NCI-H460 (cell line): ENCODE measurements at places on chromosomes 16 and 17. TPM values are rescaled to one million over a fixed set of nuclear protein-coding genes. Genes with fewer than 3 reads are reported as not detected.
A peak's percentile ranks its signal among the peaks of the same experiment; 100 is the strongest.

RBFOX1 gene
- not detected in 2 replicates for total RNA-seq

LUC7L3 gene
- 41.6 and 62.2 TPM in 2 replicates for total RNA-seq

NPIPB6 gene
- 0.10 and 0.58 TPM in 2 replicates for total RNA-seq

MYH8 gene
- not detected in 2 replicates for total RNA-seq

SMTNL2 gene
- total RNA-seq, result 0.12 and 0.17 TPM in 2 replicates

ACBD4 gene
- total RNA-seq, result 12.0 and 12.3 TPM in 2 replicates

UTS2R gene
- total RNA-seq, result not detected in 2 replicates

LITAFD gene
- 0.10 TPM in 1 of 2 replicates, not detected in the other for total RNA-seq

MYLK3 gene
- total RNA-seq, result 0.10 and 0.40 TPM in 2 replicates

TAT gene
- total RNA-seq, result 0.02 TPM in 1 of 2 replicates, not detected in the other

HP gene
- not detected in 2 replicates for total RNA-seq

DNA sequence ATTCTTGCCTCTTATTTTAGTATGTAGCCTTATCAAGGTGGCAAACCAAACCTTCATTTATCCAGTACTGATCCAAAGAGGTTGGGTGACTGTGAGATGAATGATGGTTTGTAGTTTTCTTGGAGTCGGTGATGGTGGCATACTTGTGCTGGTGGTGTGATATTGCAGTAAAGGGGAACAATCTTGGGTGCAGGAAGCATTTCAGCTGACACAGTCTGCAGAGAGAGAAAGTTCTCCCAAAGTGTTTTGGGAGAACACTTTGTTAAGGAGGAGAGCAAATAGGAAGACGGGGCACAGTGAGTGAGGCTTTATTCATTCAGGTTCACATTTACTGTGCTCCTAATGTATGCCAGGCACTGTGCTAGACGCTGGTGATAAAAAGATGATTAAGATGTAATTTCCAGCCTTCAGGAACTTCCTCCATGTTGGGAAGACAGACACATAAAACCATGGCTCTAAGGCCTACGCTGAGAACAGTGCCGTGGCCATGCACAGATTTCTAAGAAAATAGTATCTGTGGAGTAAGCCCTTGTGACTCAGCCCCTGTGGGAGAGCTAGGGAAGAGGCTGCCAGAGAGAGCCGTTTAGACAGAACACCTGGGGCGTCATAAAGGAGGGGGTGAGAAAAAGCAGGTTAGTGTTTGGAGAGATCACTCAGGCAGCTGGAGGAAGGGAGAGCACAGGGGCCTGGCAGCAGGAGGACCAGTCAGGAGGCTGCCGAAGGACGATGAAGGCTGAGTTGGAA is 13.8 kb downstream of the HEATR3 start:
- DNase-seq, result no peak

GRCh38 chr16:84560269-84560668 is 55.8 kb upstream of the MEAK7 start:
- DNase-seq, result no peak

- peak; percentile 11 for DNase-seq
These were observed 230.4 kb downstream of the PARN start for GRCh38 chr16:14399378-14400284.

- no peak for DNase-seq
These were observed 17.4 kb upstream of the BRD7 start for GRCh38 chr16:50386139-50386538.

DNA sequence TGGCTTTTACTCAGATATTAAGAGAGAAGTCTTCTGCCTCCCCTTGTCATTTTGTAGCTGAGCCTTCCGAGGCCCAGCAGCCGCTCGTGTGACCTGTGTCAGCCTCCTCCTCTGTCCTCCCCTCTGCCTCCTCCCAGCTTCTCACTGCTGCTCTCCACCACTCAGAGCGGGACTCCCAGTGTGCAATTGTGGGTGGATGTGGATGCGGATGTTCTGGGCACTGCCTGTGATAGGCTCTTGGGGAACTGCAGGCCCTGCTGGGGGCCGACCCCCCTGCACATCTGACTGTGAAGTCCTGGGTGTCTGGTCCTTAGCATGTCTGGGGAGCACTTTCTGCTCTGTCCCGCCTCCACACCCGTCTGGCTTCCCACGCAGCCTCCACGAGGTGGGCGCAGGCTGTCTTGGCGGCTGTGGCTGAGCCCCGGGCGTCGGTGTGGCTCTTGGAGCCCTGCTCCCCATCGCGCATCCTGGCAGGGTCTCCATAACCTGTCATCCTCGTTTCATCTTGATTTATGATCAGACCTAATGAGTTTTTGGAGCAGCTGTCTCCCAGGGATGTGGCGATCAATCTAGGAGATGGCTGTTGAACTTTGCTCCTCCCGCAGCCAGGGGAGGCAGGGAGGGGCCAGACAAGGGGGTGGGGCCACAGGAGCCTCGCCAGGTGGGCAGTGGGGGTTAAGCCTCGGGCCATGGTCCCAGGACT is 28.1 kb downstream of the GRIN2C start:
- no peak for DNase-seq

DNA sequence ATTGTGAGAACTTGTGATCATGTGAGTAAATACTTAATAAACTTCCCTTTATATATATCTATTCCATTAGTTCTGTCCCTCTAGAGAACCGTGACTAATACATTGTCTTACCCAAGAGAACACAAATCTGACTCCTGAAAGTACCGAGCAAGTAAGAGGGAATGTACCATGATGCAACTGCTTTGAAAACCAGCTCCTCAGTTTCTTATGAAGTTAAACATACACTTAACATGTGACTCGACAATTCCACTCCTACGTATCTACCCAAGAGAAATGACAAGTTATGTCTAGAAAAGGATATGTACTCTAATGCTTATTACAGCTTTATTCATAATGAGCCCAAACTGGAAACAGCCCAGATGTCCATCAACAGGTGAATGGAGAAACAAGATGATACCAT is 8.8 kb upstream of the GJD3 start:
- no peak for DNase-seq

DNA sequence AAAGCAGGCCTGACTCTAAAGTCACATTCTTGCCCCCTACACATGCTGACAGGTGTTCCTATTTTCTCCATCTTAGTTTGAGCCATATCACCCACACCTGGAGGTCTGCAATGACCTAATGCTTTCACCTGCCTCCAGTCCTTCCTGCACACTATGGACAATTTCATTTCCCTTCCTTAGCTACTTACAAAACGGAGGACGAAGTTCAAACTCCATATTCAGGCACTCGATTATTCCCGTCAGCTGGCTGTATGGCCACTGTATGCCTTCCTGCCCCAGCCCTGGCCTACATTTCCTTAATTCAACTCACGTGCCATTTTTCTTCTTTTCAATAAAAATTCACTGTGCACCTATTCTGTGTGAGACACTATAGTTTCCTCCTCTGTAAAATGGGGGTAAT is 44.9 kb downstream of the GRIN2A start:
- no peak for DNase-seq

DNA sequence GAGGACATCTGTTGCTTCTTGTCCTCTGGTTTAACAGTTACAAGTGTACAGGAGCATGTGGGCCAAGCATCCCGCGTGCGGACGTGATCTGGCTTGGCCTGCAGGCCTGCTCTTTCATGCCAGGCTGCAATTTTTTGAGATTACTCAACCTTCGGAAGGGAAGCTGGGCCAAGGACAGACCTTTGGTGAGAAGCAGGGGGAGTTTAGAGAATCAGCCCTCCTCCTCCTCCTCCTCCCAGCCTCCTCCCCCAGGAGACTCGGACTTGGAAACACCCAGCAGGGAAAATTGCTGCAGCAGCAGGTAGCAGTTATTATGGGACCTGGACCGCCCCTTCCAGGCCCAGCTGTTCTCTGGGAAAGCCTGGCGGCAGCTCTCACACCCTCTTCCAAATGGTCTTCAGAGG is 5.1 kb upstream of the KLHL36 start:
- DNase-seq, result no peak

DNA sequence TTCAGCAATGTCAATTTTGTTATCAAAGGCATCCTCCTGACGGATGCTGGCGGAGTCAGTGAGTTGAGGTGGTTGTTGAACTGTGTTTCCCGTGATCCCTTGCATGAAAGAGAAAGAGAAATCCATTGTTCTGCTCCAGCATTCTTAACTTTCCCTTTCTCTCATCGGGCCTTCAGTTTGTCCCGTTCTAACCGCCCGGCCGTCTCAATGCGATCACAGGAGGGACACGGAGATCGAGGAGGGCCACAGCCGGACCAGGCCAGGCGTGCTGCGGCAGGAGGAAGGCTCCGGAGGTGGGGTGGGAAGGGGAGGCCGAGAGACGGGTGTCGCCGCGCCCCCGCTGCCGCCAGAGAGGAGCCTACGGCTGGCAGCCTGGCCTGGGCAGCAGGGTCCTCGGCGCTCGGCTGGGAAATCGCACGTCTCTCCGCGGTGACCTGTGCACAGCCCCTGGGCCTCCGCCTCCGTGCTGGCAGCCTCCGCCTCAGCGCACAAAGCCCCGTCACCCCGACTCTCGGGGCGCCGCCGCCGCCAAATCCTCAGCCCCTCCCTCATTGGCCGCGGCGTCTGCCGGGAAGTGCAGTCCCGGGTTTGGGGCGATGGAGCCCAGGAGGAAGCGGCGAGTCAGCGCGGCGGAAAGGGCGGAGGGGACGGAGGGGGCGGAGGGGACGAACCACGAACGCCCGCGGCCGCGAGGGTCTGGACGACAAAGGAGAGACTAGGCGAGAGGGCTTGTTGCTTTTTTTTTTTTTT is 38.1 kb downstream of the SOST start:
- DNase-seq, result peak; percentile 69

- DNase-seq, result no peak
These were observed 10.9 kb upstream of the FAM171A2 start for GRCh38 chr17:44374306-44375195.

DNA sequence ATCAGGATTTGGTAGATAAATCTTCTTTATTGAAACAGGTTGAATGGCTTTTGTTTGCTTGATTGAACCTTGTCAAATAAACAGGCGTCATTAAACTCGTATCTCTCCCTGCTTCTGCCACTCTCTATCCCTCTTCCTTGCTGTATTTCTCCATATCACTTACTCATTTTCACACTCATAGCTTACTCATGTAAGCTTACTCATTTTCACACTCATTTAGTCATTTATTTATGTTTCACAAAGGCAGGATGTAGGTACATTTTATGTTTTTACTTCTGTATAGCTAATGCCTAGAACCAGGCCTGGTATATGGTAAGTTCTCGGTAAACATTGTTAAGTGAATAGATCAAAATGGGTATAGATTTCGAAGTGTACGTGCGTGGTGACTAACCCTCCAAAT is 450.0 kb downstream of the PMP22 start:
- peak; percentile 20 for DNase-seq

- DNase-seq, result no peak
These were observed 144.3 kb upstream of the NOG start for GRCh38 chr17:56449176-56449575.

- no peak for DNase-seq
These were observed 102.2 kb upstream of the HLF start for GRCh38 chr17:55162556-55162946.

- no peak for DNase-seq
These were observed 184.0 kb downstream of the CYLD start for GRCh38 chr16:50925758-50926357.

- DNase-seq, result no peak
These were observed 4.9 kb downstream of the CYBA start for GRCh38 chr16:88645941-88646340.

- DNase-seq, result no peak
These were observed 346.1 kb upstream of the ERCC4 start for GRCh38 chr16:13573903-13574302.

DNA sequence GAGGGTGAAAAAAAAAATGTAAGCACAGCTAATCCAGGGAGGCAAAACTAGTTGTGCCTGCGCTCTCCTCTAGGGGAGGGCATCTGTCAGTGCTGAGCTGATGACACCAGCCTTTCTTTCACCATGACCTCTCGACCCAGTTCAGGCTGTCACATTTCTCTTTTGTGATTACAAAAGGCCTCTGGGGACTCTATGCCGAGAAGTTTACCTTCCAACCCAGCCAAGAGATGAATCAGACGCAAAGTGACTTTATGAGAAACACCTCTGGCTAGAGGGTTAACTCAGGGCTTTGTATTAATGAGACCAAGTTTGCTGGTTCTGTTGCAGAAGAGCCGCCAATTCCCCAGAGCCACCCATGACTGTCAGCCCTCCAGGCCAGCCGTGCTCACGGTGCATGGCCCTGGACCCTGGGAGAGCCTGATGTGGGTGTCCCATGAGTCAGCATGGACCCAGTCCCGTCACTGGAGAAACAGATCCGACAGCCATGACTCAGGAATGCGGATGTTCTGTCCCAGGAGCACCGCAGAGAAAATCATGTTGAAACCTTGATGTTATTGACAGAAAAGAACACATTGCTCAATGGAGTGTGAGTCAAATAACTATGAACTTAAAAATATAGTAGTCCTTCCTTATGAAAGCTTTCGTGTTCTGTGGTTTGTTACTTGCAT is 437.2 kb downstream of the HS3ST3B1 start:
- DNase-seq, result peak; percentile 92

DNA sequence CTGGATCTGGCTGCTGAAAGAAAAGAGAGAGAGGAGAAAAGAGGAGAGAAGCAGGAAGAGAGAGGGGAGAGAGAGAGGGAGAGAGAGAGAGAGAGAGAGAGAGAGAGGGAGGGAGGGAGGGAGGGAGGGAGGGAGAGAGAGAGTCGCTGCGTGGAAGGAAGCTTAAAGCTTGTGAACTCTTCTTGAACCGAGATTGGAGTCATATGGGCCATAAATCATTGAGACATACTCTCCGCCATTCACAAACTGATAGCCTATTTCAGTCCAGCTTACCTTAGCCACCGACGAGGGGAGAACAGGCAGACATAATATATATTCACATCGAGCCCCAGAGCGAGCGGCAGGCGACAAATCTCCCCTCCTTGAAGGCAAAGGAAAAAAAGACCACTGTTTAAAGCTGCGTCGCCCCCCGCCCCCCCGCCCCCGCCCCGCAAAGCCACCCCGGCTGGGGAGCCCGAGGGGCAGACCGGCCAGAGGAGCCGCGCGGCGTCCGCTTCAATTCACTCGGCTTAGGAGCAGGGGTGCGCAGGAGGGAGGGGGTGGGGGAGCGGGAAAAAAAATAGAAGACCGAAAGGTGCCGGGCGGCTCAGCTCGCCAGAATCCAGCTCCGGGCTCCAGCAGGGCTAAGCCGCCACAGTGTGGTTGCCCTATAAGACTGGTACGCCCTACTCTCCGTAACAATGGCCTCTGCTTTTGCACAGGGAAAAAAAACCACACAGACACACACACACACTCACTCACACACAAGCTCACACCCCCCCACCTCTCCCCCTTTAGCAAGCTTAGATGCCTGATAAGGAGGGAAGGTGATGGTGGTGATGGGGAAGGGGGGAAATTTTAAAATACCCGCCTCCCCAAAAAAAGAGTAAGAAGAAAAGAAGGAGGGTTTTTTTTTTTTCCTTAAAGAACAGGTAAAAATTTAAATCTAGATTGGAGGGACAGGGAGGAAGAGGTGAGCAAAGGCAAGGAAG is 10.6 kb upstream of the HOXB2 start:
- no peak for DNase-seq

DNA sequence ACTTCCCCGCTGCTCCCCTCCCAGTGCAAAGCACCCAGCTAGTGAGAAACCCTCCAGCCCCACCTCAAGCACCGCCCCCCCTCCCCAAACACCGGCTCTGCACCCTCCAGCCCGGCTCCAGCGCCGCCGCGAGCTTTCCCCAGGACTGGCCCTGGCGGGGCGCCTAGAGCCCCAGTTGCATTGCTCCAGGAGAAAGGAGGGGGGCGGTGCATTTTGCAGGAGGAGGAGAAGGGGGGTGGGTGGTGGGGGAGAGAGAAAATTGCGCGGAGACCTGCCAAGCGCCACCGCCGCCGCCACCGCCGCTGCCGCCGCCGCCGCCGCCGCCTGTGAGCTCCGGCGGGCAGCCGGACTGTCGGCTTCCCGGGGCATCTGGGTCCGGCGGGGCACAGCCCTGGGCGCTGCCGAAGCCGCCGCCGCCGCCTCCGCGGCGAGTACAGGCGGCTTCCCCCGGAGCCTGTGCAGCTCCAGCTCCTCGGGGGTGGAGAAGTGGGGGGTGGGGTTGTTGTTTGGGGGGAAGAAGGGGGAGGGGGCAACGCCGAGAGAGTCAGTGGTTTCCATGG is 333 bp upstream of the NOG start:
- DNase-seq, result peak; percentile 19

- peak; percentile 67 for DNase-seq
These were observed at the start of gene ZNRF1 for GRCh38 chr16:74998481-74999218. Gene ZNRF1, plus strand, starts transcription at chr16:74999024. Its CDS starts 648 bp downstream, at chr16:74999672.
